ENCODE measurements at places on chromosomes 16 and 17. TPM values are rescaled to one million over a fixed set of nuclear protein-coding genes. Genes with fewer than 3 reads are reported as not detected.

ERBB2 gene
- 174 TPM for polyA plus RNA-seq

DNA sequence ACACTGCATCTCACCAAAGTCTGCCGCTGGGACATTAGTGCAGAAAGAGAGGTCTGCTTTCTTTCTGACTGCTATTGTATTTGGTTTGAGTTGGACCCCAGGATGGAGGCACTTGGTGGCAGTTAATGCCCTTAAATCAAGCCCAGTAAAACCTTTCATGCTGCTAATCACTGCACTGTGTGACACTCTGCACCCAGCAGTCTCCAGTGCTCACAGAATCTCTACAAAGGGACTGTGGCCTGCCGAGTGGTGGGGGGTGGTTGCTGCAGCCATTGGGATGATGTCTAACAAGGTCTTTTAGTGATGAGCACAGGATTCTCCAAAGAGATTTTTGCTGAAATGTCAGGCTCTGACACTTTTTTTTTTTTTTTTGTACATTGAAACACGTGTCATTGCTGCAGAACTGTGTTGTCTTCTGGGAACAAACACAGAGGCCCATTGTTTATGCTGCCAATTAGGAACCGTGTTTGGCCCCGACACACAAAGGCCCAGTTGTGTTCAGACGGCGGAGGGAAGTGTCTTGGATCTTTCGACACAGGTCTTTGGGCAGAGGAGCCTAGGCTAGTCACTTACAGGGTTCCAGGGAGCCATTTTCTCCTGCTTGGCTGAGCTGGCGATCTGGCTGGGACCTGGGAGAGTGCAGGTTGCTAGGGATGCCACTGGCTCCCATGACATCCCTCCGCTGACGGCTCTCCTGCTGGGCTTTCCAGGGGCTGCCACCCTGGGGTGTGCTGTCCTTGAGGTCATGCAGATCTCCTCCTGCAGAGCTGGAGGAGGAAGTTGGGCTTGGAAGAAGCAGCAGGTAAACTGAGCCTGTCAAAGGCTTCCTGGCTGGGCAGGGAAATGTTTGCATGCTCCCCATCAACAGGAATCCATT lies 16.2 kb upstream of the TNRC6C start:
- no peak for DNase-seq

DNA sequence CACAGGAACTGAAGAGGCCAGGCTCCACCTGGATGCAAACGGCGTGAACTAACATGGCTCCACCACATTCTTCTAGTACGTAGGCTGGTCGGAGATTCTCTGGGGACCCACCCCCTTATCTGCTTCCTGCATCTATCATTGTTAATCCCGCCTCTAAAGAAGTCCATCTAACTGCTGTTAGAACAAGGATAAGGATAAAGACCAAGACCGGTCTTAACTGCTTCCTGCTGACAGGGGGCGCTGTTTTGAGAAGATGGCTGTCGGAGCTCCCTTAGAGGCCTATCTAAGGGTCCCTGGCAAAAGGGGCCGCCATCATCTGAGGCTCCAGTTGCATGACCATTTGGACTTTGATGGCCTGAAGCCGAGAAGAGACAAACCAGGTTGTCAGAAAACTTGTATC lies 25.8 kb upstream of the TNFSF12 start:
- DNase-seq: no peak

DNA sequence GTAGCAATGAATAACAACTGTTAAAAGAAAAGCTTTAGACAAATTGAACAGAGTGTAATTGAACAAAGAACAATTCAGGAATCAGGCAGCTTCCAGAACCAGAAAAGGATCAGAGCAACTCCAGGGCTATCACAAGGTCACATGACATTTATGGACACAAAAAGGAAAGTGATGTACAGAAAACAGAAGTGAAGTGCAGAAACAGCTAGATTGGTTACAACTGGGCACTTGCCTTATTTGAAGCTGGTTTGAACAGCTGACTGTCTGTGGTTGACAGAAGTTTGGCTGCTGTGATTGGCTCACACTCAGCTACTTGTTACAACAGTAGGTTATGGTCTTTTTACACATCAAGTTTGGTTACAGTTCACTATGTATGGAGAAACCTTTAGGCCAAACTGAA lies 14.8 kb downstream of the EFCAB5 start:
- no peak for DNase-seq

GRCh38 chr16:19169082-19169639 lies 1.1 kb downstream of the SYT17 start:
- DNase-seq: no peak
